Uterus (tissue), 4 donors: ENCODE measurements at places on chromosomes 1 and 21.

GRCh38 chr1:197333041-197333440 lies 65.0 kb downstream of the CRB1 start:
- DNase-seq: no peak

- peak; percentile 34 for DNase-seq
These were observed 134.6 kb upstream of the ARHGEF16 start for GRCh38 chr1:3319874-3320245.

GRCh38 chr1:46099215-46099614 lies 33.2 kb downstream of the PIK3R3 start:
- DNase-seq: no peak

- no peak for DNase-seq
These were observed 600.8 kb upstream of the CXADR start for GRCh38 chr21:16912075-16912474.

DNA sequence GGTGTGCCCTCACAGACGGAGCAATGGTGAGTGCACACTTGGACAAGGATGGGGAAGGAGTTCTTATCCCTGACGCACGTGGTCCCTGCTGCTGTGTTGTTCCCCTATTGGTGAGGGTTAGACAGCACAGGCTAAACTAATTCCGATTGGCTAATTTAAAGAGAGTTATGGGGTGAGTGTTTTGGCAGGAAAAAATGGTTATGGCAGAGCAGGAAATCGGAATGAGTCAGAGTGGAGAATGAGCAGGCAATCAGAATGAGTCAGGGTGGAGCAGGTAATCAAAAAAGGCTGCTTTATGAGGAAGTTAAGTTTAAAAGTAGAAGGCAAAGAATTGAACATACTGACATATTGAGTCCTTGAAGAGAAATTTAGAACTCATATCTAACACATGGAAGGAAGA lies 100.5 kb downstream of the NGF start:
- no peak for DNase-seq

- no peak for DNase-seq
These were observed 27.9 kb upstream of the ABCG1 start for GRCh38 chr21:42191064-42191463.

- DNase-seq: no peak
These were observed 9.2 kb upstream of the PLA2G4A start for GRCh38 chr1:186819563-186819962.

DNA sequence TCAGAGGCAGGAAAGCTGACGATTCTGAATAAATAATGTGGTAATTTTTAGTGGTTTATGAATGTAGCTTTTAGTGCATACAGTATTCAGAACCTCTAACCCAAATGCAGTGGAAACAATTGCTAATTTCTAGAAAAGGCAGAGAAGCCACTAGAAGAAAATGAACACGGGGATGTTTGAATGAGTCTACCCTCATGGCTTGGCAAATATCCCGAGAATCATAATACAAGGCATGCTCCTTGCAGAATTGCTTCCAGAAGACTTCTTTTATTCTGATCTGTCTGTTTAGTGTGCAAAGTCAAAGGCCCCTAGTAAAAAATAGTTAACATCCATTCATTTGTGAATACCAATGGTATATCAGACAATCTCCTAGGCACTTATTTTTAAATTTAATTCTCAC lies 246.8 kb downstream of the LMO4 start:
- no peak for DNase-seq

- no peak for DNase-seq
These were observed 50.3 kb upstream of the COA6 start for GRCh38 chr1:234322979-234323378.

- DNase-seq: no peak
These were observed 6.1 kb downstream of the TTC4 start for GRCh38 chr1:54721719-54722118.

DNA sequence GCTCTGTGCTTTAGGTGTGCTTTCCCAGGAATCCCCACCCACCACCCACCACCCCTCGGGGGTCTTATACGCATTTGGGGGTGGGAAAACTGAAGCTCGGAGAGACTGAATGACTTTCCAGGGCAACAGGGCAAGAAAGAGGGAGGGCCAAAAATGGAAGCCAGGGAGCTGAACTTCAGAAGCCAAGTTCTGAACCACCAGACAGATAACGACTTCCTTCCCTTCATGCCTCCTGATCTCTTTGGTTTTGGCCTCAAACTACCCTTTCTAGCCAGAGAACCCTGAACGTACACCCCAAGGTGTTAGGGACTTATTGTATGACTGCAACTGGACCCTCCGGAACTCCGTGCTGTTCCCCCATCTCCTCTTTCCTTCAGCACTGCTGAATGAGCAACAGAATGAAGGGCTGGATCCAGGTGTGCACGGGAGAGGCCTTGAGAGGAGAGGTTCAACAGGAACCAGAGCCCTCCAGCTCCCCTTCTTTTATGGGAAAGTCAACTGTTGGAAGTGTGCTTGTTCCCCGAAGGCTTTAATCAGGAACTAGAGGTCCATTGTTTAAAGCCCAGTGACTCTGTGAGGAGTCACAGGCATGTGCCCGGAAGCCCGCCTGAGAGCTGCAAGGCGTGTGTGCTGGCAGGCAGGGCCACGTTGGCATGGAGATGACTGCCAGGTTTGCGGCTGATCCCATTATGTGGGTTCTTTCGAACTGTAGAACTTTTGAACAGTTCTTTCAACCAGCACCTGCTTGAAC lies 3.1 kb downstream of the BACE2 start:
- peak; percentile 30 for DNase-seq

DNA sequence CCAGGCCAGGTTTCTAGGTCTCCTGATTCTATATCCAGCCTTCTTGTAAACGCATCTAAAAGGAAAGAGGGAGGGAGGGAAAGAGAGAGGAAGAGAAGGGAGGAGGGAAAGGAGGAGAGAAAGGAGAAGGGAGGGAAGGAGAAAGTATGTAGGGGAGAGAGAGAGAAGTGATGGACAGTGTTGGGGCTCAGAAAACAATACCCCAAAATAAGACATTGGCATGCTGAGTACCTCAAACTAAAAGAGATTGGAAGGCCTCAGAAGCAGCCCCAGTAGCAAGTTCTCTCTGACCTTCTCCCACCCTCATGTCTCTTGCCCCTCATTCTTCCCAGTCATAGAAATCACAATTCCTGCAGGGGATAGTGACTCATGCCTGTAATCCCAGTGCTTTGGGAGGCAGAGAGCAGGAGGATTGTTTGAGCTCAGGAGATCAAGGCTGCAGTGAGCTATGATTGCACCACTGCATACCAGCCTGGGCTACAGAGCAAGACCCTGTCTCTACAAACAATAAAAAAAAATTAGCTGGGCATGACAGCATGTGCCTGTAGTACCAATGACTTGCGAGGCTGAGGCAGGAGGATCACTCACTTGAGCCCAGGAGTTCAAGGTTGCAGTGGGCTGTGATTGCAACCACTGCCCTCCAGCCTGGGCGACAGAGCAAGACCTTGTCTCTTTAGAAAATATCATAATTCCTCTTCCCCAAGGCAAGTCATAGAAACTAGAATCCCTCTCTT lies 51.2 kb downstream of the DNTTIP2 start:
- DNase-seq: no peak

DNA sequence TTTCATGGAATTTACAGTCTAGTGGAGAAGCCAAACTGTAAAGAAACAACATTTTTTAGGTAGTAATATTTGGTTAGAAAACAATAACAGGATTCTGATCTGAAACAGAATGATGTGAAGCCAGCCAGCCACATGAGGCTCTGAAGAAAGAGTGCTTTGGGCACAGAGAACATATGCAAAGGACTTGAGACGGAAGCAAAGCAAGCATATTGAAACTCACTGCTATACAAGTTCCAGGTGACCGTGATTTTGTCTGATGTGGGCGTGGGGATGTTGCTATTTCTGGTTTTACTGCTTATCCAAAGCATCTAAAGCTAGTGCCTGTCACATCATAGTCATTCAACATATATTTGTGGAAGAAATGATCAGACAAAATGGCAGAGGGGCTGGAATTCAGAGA lies 14.7 kb downstream of the CRP start:
- no peak for DNase-seq

- DNase-seq: no peak
These were observed 414.3 kb downstream of the SETD4 start for GRCh38 chr21:35645991-35646390.

DNA sequence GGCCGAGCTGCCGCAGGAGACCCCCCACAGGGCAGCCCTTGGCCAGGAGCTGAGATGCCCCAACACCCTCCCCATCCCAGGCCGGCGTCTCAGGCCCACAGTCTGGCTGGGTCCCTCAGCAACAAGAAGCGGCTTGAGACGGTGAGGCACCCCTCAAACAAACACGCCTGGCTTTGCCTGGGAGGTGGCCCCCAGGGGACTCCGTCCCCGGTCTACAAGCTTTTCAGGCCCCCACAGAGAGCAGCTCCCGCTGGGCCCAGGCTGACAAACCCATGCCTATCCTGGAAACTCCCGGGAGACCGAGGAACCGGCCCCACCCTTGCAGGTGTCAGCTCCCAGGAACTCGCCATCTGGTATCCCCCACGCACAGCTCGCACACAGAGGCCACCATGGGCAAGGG lies 67.0 kb downstream of the ARHGEF16 start:
- DNase-seq: no peak

DNA sequence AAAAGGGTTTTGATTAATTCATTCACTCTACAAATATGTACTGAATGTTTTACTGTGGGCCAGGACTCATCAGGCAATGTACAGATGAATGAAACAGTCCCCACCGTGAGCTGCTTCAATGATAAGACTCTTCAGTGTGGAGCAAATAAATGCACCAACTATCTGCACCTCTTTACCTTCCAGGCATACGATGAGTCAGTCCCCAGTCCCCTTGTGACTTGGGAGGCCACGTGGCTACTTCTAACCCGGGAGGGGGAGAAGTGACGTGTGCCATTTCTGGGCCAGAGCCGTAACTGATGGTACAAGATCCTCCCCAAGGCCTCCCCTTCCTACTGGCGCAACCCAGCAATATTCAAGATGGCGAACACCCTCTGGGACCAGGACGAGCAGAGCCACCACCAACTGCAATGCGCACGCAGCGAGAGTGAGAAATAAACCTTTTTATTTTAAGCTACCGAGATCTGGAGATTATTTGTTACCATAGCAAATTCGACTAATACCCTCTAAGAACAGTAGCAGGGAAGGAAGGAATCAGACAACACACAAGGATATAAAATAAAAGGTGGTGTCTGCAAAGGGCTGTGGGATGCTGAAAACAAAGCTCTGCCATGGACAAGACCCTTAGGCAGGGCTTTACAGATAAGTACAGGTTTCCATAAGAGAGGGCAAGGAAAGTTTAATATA lies 74.5 kb downstream of the NPHP4 start:
- DNase-seq: no peak

DNA sequence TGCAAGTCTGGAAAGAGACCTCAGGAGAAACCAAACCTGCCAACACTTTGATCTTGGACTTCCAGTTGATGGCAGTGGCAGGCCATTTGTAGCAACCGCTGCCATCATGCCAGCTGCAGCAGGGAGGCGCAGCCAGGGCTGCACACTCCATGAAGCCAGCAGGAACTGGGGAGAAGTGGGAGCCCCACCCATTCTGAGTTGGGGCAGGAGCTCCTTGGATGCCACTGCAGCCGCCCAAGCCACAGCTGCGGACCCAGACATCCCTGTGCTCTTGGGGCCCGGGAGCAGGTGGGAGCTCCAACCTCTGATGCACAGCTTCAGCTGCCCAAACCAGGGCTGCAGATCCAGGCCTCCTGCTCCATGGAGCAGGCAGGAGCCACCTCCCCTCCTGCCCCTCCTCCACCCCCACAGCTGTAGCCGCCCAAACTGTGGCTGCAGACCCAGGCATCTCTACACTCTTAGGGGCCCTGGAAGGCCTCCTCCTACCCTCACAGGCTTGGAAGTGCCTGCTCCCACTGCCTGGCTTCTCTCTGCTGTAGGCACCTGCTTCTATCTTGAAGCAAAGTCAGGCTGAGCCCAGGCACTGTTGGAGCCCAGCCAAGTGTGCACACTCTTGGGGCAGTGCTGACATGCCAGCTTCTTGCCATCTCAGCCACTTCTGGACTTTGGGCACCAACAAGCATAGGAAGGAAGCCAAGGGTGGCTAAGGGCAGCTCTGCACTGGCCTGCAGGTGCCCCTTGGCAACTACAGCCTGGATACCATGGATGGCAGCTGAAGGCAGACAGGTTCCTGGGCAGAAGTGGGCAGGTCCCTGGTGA lies 20.0 kb upstream of the DISP1 start:
- no peak for DNase-seq

- no peak for DNase-seq
These were observed 269.2 kb downstream of the SDCCAG8 start for GRCh38 chr1:243525085-243525487.

DNA sequence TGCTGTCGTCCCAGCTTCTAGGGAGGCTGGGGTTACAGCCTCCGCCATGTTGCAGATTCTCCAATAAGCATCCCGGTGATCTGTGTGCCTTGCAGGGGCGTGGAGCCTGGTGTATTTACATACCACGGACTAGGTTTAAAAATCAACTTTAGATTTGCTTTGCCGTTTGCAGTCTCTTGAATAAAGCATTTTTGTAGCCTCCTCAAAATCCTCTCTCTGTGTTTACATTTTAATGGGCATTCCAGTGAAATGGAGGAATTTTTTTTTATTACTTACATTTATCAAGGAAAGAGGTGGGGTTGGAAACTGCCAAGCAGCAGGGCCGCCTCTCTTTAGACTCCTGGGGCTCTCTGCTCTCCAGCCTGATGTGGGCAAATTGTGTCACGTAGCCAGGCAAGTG lies 437.5 kb upstream of the VAMP3 start:
- DNase-seq: no peak

- DNase-seq: no peak
These were observed 177.0 kb downstream of the HS2ST1 start for GRCh38 chr1:87091425-87091824.

DNA sequence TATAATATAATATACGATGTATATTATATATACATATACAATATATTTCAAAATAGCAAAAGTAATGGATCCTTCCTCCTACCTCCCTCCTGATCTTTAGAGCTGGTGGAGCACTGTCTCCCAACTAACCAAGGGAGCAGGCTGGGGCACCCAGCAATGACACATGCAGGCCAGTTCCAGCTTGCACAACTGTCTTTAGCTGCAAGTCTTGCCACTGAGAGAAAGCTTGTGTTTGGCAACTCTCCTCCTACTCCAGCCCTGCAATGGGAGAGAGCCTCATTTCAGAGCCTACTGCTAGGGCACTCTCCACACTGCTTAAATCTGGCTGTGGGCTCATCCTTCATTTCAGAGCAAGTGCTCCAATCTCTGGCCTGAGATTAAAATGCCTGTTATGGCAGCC lies 469.8 kb upstream of the OLFM3 start:
- DNase-seq: no peak

GRCh38 chr1:218916720-218917119 lies 257.0 kb upstream of the LYPLAL1 start:
- no peak for DNase-seq

GRCh38 chr1:51325878-51326755 lies 4.2 kb downstream of the TTC39A start:
- DNase-seq: no peak
